A673 (cell line): ENCODE measurements at places on chromosomes 16 and 17. TPM values are rescaled to one million over a fixed set of nuclear protein-coding genes. Genes with fewer than 3 reads are reported as not detected.
A peak's percentile ranks its signal among the peaks of the same experiment; 100 is the strongest.

- H3K4me3 ChIP-seq = no peak overlapping the region
- DNase-seq = no peak
- peaks cover 26% of the 10 kb centered on the region for H3K4me1 ChIP-seq
- H3K27ac ChIP-seq = no peak overlapping the region
- H3K36me3 ChIP-seq = no peaks in the 10 kb centered on the region
Measured at GRCh38 chr17:31250229-31250628, 46.8 kb downstream of the OMG start.

DNA sequence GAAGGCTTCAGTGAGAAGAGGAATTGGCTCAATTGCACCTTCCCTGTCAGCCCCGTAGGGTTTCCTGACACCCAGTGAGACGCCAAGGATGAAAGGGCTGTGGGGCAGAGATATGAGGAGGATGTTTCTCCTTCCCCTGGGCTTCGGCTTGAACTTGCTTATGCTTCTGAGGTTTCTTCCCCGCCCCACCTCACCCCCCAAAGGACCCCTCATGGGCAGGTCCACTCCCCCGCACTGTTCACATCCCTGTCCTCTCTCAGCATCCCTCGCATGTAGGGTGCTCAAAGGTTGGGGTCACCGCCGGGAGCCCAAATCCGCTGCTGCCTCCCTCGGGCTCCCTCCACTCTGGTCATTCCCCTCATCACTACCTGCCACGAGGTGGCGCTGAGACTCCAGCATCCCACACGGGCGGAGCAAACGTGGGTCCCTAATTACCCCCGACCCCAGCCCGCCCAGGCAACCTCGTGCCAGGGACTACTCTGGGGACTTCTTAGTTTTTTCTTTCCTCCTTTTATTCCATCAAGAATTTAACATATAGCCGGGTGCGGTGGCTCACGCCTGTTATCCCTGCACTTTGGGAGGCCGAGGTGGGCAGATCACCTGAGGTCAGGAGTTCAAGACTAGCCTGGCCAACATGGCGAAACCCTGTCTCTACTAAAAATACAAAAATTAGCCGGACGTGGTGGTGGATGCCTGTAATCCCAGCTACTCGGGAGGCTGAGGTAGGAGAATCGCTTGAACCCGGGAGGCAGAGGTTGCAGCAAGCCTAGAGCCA is 3.3 kb upstream of the TRARG1 start:
- peaks cover 7% of the 10 kb centered on the region for H3K27me3 ChIP-seq
- no peaks in the 10 kb centered on the region for H3K4me1 ChIP-seq
- no peak overlapping the region for H3K4me3 ChIP-seq
- H3K27ac ChIP-seq = no peak overlapping the region

The SEPTIN12 gene
- total RNA-seq = not detected in 2 replicates

DNA sequence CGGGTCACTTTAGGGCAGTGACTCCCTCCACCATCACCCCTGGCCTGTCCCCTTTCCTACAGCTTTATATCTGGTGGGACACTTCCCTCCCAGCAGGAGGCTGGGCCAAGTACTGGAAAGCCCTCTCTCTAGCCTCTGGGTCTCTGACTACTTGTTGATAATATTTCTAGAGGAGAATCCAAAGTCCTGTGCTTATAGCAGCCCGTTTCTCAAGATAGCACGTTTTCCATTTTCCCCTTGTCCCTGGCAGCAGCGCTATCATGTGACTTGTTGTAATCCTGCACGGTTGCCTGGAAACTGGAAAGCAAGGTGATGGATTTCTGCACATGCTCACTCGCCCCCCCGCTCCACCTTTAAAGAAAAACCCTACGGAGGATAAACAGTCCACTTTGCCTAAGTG is 3.3 kb upstream of the AXIN2 start:
- no peak overlapping the region for H3K27ac ChIP-seq
- H3K4me3 ChIP-seq = no peak overlapping the region
- DNase-seq = no peak
- no peaks in the 10 kb centered on the region for H3K36me3 ChIP-seq
- H3K27me3 ChIP-seq = no peaks in the 10 kb centered on the region

GRCh38 chr17:40344421-40345160 is 19.9 kb downstream of the GJD3 start:
- H3K4me1 ChIP-seq = peaks cover 52% of the 10 kb centered on the region
- no peaks in the 10 kb centered on the region for H3K27me3 ChIP-seq
- no peak for DNase-seq
- no peaks in the 10 kb centered on the region for H3K36me3 ChIP-seq

DNA sequence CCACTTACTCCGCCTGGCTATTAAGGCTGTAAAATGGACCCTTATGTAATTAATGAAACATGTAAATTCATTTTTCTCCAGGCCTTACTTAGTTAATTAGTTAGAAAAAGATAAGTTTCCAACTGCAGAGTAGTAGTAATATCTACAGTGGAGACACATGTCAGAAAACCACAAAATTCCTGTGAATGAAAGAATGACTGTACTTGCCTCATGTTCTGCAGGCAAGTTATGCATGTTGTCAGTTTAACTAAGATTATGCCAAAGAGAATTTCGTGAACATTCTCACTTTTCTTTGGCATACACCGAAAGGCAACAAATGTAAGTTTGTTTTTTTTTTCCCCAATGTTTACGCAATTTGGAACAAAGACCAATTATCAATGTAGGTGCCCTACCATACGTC is 16.8 kb upstream of the CCL1 start:
- DNase-seq = no peak
- H3K27ac ChIP-seq = no peak overlapping the region
- peaks cover 4% of the 10 kb centered on the region for H3K27me3 ChIP-seq
- H3K4me3 ChIP-seq = no peak overlapping the region

DNA sequence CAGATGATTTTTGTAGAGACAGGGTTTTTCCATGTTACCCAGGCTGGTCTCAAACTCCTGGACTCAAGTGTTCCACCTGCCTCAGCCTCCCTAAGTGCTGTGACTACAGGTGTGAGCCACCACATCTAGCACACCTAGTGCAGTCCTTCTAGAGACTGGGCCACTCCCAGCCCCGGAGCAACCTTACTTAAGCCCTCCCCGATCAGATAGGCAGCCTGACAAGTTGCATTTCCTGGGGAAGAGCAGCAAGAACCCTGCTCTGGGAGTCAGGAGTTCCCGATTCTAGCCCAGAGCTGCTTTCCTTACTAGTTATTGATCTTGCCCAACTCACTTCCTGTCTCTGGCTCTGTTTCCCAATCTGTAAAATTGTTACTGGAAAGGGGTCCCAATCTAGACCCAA is 7.0 kb upstream of the NAGLU start:
- H3K27ac ChIP-seq = no peak overlapping the region
- no peak for DNase-seq
- H3K27me3 ChIP-seq = no peaks in the 10 kb centered on the region
- no peak overlapping the region for H3K4me3 ChIP-seq
- H3K36me3 ChIP-seq = no peaks in the 10 kb centered on the region
- H3K4me1 ChIP-seq = no peaks in the 10 kb centered on the region

The NPTX1 gene
- total RNA-seq = 0.15 and 0.43 TPM in 2 replicates

- no peaks in the 10 kb centered on the region for H3K4me1 ChIP-seq
- no peaks in the 10 kb centered on the region for H3K36me3 ChIP-seq
- no peaks in the 10 kb centered on the region for H3K27me3 ChIP-seq
- no peak overlapping the region for H3K27ac ChIP-seq
- DNase-seq = peak; percentile 80
- H3K4me3 ChIP-seq = no peak overlapping the region
Measured at GRCh38 chr16:27867122-27868110, 196.1 kb downstream of the GSG1L start.

- no peaks in the 10 kb centered on the region for H3K36me3 ChIP-seq
- no peak overlapping the region for H3K4me3 ChIP-seq
- H3K4me1 ChIP-seq = no peaks in the 10 kb centered on the region
- DNase-seq = no peak
Measured at GRCh38 chr17:66248285-66248684, 19.1 kb upstream of the APOH start.

- peaks cover 6% of the 10 kb centered on the region for H3K27me3 ChIP-seq
- no peak for DNase-seq
- no peak overlapping the region for H3K27ac ChIP-seq
- H3K4me3 ChIP-seq = no peak overlapping the region
- H3K36me3 ChIP-seq = no peaks in the 10 kb centered on the region
Measured at GRCh38 chr16:58906981-58907715, 173.0 kb upstream of the GOT2 start.

DNA sequence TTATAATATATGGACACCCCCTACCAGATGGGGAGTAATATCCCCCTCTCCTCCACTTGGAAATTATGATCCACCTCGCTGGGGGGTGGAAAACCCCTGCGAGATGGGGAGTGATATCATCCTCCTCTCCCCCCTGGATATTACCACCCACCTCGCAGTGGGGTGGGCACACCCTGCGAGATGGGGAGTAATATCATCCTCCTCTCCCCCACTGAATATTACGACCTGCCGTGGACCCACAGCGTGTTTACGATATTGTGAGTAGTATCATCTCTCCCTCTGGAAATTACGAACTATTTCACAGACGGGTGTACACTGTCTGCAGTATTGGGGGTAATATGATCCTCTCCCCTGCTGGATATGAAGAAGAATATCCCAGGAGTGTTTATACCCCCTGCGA is 228.3 kb upstream of the WSCD1 start:
- H3K4me1 ChIP-seq = no peaks in the 10 kb centered on the region
- H3K4me3 ChIP-seq = no peak overlapping the region
- DNase-seq = no peak
- H3K36me3 ChIP-seq = no peaks in the 10 kb centered on the region
- no peak overlapping the region for H3K27ac ChIP-seq
- no peaks in the 10 kb centered on the region for H3K27me3 ChIP-seq

- no peak overlapping the region for H3K27ac ChIP-seq
- H3K4me3 ChIP-seq = no peak overlapping the region
- H3K27me3 ChIP-seq = no peaks in the 10 kb centered on the region
- DNase-seq = no peak
Measured at GRCh38 chr17:65058146-65058545, 1.6 kb upstream of the GNA13 start.

The PRR35 gene
- total RNA-seq = 0.13 TPM in 1 of 2 replicates, not detected in the other

The NUP85 gene
- 140 and 156 TPM in 2 replicates for total RNA-seq

DNA sequence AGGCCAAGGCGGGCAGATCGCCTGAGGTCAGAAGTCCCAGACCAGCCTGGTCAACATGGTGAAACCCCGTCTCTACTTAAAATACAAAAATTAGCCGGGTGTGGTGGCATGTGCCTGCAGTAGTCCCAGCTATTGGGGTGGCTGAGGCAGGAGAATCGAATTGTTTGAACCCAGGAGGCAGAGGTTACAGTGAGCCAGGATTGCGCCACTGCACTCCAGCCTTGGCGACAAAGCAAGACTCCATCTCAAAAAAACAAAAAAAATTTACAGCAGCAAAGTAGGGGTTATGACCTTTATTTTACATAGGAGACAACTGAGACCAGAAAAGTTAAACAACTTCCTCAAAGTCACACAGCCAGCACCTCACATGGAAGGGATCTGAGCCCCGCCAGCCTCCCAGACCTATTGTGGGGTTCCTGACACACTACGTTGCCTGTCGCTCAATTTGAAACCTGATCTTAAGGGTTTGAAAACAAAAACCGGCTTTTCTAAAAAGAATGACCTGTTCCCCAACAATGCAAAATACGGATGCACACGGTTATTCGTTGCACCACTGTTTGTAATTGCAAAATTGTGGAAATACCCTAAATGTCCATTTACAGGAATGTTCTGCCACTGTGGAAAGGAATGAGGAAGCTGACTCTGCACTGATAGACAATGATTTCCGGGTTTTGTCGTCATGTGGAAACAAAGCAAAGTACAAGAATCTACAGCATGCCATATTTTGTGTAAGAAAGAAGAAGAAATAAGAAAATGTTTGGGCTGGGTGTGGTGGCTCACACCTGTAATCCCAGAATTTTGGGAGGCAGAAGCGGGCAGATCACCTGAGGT is 77.2 kb downstream of the CNGB1 start:
- H3K4me3 ChIP-seq = no peak overlapping the region
- peaks cover 20% of the 10 kb centered on the region for H3K4me1 ChIP-seq
- H3K27me3 ChIP-seq = no peaks in the 10 kb centered on the region

The CDK3 gene
- 8.5 and 10.0 TPM in 2 replicates for total RNA-seq

DNA sequence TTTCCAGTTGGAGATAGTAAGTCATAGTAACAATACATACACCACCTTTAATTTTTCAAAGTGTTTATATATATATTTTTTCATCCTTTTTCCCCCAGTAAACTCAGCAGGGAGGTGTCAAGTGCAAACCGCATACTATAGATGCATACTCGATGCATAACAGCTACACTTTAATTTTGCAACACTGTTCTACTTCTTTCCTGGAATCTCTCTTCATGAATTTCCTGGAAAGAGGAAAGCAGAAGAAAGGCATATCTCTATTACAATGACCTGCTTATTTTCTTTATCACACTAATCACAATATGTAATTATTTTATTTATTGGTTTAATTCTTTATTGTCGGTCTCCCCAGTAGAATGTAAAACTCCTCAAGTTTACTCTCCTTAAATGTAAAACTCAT is 140.0 kb downstream of the SNX11 start:
- H3K27me3 ChIP-seq = no peaks in the 10 kb centered on the region
- H3K27ac ChIP-seq = no peak overlapping the region
- H3K4me1 ChIP-seq = peaks cover 57% of the 10 kb centered on the region
- no peak overlapping the region for H3K4me3 ChIP-seq
- H3K36me3 ChIP-seq = no peaks in the 10 kb centered on the region

DNA sequence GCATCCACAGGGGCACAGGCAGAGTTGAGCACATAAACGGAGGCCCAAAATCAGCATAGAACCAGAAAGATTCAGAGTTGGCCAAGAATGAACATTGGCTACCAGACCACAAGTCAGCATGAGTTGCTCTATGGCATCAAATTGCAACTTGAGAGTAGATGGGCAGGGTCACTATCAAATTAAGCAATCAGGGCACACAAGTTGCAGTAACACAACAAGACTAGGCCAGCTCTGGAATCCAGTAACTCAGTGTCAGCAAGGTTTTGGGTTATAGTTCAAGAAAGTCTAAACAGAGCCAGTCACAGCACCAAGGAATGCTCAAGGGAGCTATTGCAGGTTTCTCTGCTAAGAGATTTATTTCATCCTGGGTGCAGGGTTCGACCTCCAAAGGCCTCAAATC is 12.9 kb downstream of the G6PC1 start:
- no peaks in the 10 kb centered on the region for H3K36me3 ChIP-seq
- no peak overlapping the region for H3K27ac ChIP-seq
- H3K4me1 ChIP-seq = no peaks in the 10 kb centered on the region
- no peak for DNase-seq
- no peak overlapping the region for H3K4me3 ChIP-seq
- no peaks in the 10 kb centered on the region for H3K27me3 ChIP-seq

DNA sequence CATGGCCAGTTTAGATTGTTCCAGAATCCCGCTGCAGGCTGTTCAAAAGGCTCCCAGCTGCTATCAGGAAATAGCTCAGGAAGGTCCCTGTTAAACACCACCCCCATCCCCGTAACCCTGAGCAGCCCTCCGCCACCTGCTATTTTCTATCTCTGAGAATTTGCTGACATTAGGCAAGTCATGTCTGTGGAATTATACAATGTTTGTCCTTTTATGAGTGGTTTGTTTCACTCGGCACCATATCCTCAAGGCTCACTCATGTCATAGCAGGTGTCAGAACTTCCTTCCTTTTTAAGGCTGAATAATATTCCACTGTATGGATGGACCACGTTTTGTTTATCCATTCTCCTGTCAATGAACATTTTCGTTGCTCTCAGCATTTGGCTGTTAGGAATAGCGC is 164.3 kb upstream of the FOXF1 start:
- H3K27me3 ChIP-seq = peaks cover 85% of the 10 kb centered on the region
- H3K27ac ChIP-seq = no peak overlapping the region
- no peak overlapping the region for H3K4me3 ChIP-seq
- no peaks in the 10 kb centered on the region for H3K4me1 ChIP-seq
- DNase-seq = no peak
